ENCODE measurements at places on chromosomes 3 and 15.

DNA sequence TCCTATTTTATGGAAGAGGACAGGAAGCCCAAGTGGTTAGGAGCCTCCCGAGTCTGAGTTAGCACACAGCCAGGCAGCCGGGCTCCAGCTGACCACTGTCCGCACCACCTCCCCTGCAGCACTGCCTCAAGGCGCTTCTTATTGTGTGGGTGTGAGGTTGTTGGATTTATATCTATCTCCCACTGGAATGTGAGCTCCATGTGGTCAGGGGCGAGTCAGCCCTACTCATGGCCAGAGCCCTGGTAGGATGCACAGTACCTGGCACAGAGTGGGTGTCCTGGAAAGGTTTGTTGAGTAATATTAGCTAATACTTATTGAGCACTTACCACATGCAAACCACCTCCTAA is 9.7 kb upstream of the FBLN2 start:
- no peak for DNase-seq

GRCh38 chr3:96700322-96701315 is 113.8 kb upstream of the EPHA6 start:
- no peak for DNase-seq

DNA sequence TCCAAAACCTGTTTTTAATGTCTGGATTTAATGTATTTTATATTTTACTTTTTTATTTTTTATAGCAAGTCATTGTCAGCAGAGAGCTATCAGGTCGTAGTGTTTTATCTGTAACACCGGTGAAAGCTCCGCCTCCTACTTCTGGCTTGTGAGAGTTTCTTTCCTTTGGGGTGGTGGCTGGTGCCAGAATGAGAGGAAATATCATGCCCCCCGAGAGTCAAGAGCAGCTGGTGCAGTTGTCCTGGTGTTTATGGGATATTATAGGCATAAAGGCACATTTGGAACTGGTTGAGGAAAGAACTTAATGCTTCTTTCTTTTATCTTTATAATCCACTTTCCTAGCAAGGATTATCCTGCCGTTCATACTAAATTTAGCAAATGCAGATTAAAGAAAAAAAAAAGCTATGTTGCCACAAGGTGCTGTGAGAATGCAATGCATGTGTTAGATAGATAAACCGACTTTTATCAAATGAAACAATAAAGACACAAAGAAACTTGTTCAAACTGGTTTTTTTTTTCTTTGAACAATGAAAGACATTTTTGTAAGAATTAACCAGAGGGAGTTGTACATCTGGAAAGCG is 260.1 kb upstream of the PLSCR5 start:
- no peak for DNase-seq

DNA sequence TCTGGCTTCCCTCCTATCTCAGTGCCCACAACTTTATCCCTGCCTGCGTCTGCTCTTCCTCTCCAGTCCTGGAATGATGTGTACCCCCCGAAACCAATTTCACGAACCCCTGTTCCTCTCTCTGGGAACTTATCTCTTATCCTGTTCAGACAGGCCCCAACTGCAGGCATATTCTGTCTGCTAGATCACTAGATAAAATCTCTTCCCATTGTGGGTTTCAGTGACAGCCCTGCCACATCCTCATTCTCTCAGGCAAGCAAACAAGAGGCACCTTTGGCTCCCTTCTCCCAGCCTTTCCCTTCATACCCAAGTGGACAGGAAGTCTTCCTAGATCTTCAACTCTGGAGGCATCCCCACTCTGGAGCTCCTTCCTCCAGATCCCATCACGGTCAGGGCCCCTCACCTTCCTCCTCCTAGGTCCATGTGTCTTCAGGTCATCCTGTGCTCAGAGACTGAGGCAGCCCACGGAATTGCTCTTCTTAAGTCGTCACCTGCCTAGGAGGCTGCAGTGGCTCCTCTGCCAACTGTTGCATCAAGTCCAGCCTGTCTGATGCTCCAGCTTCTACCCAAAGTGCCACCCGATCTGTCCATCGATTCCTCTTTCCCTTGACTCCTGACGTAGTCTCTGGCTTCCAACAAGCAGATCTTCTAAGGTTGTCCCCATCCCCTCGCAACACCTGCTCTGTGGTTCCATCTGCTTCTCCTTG is 190.8 kb downstream of the SLCO3A1 start:
- no peak for DNase-seq

DNA sequence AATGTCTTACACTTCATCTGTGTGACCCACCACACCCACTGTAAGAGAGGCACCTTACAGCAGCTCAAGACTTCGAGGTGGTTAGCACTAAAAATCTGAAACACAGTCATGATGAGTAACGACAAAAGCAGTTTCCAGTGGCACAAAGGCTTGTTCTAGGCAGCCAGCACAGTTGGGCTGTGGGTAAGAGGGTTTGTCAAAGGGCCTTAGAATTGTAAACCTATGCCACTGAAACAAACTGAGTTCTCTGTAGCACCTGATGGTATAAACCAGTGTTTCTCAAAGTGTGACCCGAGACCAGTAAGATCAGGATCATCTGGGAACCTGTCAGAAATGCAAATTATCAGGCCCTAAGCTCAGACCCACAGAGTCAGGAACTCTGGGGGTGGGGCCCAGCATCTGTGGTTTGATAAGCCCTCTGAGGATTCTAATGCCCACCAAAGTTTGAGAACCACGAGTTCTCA is 36.5 kb downstream of the DAPK2 start:
- DNase-seq = no peak

DNA sequence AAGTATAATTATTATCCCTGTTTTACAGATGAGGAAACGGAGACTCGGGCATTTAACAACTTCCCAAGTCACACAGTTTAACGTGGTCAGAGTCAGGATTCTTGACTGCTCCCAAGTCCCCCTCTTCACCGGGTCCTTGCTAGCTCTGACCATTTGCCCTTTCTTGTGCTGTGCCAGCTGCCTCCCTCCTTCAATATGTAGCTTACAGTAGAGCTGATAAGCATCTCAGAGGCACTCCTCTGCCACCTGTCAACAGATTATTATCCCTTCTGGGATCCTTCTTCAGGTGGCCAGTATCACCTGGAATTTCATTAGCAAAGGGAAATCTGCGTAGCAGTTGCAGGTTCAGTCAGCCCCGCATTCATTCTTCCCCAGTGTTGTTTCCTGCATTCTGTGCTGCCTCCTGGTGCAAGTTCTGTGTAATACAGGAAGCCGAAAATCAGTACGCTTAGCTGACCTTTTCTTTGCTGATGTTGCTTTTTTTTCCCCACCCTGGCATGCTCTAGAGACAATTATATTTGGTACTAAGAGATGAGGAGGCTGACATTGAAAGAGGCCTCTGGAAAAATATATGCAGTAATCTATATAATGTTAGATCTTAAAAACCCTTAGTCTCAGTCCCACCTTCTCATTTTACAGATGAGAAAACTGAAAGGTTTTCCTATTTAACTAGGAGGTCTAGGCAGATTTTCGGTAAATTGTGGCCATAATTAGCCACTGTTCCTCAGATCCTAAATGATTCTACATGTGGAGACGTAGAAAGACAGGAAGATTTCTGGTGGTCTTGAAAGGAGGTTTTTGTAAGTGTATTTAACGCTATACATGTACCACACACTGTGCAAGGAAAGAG is 24.8 kb downstream of the TMOD2 start:
- DNase-seq = peak; percentile 19

DNA sequence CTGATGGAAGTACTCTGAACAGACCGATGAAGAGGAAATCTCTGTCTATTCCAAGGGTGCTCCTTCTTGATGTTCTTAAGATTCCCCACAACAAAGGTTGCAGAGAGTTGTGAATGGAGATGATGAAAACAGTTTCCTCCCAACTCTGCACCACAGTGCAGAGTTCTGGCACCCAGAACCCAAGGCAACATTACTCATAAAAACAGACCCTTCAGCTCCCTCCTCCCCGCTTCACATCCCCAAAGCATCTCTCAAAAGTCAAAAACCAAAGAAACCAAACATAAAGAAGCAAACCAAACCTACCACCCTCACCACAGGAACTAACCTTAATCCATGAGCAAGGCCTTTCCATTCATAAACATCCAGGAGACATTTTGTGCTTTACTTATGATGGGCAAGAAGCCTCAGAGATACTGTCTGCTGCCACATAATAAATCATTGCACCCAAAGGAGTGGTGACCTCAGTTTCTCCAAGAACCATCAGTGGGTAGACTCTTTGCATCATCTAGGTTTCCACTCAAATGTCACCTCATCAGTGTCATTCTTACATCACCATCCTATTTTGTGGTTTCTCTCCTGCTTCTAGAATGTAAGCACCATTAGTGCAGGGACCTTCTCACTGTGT is 13.2 kb downstream of the PCOLCE2 start:
- no peak for DNase-seq

GRCh38 chr15:51121631-51122225 is 27.0 kb upstream of the TNFAIP8L3 start:
- no peak for DNase-seq

- DNase-seq = peak; percentile 100
Observed at GRCh38 chr3:101676765-101677435, at the start of gene ZBTB11. ZBTB11 (minus strand) TSS chr3:101677132; CDS start chr3:101676914, 218 bp downstream.

DNA sequence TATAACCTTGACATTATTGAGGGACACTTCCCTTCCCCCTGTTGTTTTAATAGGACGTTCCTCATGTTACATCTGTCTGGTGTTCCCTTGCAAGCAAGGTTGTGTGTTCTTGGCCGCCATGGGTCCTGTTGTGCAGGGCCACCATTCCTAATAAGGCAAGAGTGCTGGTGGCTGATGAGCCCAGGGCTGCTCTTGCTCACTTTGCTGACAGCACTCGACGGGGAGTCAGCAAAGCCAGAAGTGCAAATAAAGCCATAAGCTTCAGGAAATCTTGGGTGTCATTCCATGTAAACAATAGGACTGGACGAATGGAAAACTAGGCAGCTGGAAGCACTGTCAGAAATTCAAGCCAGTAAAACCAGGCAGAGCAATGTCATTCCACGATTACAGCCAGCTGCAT is 75.8 kb downstream of the SQOR start:
- no peak for DNase-seq

DNA sequence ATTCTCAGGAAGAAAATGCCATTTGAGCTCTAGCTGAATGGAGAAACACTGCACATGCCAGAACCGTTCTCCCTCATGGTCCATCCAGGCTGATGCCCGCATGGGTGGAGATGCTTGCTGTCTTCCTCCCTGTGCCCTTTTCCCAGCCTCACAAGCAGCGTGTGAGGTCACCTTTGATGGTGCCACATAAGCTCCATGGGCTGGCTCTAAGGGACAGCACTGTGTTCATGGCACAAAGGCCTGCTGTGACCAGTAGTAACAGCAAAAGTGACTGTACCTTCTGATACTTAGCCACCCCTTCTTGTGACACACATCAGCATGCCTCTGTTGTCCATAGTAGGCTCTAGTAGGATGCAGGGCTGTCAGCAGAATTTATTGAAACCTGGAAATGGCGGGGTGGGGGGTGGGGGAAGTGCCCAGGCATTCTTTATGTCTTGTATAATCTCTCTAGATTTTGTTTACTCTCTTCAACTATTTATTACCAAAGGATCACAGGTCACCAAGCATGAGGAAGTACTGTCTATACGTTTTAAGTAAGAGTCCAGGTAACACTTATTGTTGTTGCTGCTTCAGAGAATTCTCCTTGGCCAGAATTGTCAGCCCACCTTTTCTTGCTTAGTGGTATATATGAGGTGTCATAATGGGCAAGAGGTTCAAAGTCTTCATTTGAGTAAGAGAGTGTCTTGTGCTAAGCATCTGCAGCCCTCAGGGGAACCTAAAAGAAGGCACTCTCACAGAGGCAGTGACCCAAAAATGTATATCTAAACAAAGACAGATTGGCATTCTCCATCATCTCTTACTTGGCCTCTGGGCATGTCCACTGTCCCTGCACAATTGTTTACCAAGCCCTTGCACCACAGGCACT is 56.5 kb downstream of the RAB7A start:
- DNase-seq = no peak

GRCh38 chr3:134239538-134239937 is 11.1 kb downstream of the RYK start:
- no peak for DNase-seq

DNA sequence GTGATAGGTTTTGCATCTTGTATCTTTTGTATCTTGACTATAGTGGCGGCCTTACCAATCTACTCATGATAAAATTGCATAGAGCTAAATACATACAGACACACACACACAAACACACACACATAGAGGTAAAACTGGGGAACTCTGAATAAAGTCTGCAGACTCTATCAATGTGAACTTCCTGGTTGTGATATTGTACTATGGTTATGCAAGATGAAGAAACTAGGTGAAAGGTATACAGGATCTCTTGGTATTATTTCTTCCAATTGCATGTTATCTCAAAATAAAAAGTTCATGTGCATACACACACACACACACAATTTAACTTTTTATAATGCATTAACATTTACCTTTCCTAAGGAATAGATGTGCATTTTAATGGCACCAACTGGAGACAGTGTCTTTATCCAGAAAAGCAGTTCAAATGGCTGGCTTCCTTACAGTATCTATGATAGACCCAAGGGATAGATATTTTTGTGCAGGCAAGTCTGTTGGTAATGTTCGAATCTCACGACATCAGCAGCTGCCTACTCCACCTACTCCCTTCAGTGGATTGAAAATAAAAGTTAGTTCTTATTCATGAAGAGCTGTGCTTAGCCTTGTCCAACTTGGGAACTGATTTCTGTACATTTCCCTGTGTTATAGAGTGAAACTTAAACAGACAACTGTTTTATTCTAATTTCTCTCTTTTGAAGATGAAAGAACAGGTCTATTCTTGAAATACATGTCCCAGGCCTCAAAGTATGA is 46.9 kb upstream of the SPRED1 start:
- DNase-seq = no peak

- no peak for DNase-seq
Observed at GRCh38 chr15:95887666-95888390, 442.7 kb upstream of the NR2F2 start.

GRCh38 chr3:137694836-137695235 is 69.3 kb upstream of the SOX14 start:
- DNase-seq = no peak

- no peak for DNase-seq
Observed at GRCh38 chr3:77795013-77795412, 755.1 kb downstream of the ROBO2 start.

- DNase-seq = no peak
Observed at GRCh38 chr3:46668116-46668515, 25.4 kb downstream of the ALS2CL start.

- no peak for DNase-seq
Observed at GRCh38 chr15:78446551-78446950, 8.5 kb downstream of the IREB2 start.

Measured in prostate gland (tissue), 2 donors.